ENCODE measurements at places on chromosomes 2 and 18.

DNA sequence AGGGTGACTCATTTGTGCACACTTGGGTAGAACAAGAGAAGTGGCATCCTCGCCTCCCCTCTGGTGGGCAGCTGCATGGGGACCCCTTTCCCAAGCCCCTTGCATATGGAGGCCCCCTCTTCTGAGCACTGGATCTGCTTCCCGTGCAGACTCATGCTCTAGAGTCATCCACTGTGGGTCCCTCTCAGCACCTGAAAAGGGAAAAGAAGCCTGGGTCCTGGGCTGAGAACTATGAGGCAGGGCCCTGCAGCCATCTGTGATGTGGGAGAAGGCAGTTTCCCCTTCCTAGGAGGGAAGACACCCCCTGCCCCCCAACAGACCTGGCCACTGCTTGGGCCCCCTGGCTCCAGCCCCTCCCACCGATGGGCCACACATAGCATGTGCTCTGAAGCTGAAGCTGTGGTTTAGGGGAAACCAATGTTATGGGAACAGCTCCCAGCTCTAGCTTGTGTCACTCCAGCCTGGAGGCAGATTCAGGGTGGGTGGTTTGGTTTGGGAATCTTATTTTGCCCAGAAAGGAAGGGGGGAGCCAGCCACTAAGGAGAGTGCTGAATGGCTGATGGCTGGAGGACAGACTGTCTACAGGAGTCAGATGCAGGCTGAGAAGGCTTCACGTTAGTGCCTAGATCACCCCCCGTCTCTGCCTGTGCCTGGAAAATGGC lies 172.8 kb downstream of the GLI2 start:
- no peak for DNase-seq

DNA sequence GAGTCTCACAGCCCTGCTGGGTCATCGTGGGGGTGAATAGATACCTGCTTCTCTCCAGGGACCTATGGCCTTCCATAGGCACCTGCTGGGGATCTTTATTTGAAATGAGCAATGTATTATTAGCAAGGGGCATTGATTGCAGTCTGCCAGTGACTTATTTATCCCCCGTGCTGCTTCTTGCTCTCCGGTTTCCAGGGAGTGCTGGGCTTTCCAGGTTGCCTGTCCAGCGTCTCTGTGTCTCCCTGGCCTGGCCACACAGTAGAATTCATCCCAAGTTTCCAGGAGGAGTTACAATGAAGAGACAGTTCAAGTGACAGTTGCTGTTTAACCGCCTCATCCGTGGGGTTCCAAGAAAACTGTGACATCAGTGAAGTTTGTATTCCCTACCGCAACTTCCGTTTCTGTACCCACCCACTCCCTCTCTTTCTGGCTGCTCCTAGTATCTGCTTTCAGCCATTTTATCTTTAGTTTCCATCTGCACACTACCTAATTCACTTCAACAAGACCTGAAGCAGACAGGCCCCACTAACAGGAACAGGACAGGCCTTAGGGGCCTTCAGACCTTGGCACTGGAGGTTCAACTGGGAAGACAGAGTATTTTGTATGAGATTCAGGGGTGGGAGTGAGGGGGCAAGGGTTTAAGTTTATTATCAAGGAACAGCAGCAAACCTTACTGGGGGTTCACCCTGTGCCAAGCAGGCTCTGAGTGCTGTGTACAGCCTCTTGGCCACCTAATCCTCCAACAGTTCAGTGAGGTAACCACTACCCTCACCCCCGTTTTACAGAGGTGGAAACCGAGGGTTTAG lies 134.8 kb downstream of the PRKCE start:
- DNase-seq: no peak

DNA sequence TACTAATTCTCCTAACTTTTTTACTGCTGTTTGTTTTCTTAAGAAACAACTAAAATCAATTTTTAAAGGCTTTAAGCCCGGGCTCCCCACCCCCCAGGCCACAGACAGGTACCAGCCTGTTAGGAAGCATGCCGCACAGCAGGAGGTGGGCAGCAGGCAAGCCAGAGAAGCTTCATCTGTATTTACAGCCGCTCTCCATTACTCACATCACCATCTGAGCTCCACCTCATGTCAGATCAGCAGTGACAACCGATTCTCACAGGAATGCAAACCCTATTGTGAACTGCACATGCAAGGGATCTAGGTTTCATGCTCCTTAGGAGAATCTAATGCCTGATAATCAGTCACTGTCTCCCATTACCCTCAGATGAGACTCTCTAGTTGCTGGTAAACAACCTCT lies 517.0 kb downstream of the NRXN1 start:
- no peak for DNase-seq

DNA sequence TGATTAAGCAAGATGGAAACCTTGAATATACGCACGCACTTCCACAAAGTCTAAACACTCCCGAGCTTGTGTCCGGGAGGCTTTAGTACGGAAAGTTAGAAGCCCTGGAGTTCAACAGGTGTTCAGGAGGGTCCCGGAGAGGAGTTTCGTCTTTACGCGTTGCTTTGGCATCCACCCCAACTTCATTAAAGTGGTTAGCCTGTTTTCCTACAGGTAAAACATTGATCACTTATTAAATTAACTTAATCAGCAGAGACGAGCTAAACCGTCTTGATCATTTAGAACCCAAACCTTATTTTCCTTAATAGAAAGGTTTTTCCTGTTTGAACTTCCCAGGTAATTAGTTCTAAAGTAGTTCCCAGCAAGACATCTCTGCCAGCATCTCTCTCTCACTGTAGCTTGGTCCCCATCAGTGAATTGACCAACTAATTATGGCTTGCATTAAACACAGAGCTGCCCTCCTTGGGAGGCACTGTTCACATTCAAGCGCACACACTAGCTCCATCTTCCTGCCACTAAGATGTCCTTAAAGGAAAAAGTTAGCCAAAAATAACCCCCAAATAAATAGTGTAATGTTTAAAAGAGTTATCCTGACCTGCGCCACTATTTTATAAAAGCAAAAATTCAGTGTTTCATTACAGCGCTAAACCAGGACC lies 1.4 kb downstream of the NPAS2 start:
- no peak for DNase-seq

GRCh38 chr2:238929242-238930081 lies 81.6 kb downstream of the TWIST2 start:
- no peak for DNase-seq

- DNase-seq: no peak
Measured at GRCh38 chr2:647691-648231, 29.4 kb downstream of the TMEM18 start.

DNA sequence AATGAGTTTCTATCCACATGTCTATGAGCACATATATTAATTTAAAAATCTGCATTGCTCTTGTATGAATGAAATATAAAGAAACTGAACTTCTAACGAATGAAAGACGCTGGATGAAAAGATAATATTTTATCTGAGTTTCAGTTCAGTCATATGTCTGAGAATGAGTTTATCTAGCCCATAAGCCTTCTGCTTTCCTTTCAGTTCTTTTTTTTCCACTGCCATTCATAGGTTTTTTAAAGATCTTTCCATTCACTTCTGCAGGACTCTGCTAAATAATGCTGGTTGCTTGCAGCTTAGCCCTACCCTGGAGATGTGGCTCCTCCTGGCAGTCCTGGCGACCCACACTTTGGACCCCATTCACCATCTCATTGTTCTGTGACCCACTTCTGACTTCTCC lies 109.0 kb downstream of the BCL2 start:
- no peak for DNase-seq

- no peak for DNase-seq
Measured at GRCh38 chr2:9705196-9705595, 74.4 kb upstream of the YWHAQ start.

GRCh38 chr2:41924709-41925408 lies 123.0 kb upstream of the PKDCC start:
- DNase-seq: no peak

- DNase-seq: no peak
Measured at GRCh38 chr2:46329803-46330775, 32.9 kb downstream of the EPAS1 start.

All from gastrocnemius medialis (tissue), 4 donors.